ENCODE measurements at places on chromosomes 11 and 22. TPM values are rescaled to one million over a fixed set of nuclear protein-coding genes. Genes with fewer than 3 reads are reported as not detected.
A peak's percentile ranks its signal among the peaks of the same experiment; 100 is the strongest.

DNA sequence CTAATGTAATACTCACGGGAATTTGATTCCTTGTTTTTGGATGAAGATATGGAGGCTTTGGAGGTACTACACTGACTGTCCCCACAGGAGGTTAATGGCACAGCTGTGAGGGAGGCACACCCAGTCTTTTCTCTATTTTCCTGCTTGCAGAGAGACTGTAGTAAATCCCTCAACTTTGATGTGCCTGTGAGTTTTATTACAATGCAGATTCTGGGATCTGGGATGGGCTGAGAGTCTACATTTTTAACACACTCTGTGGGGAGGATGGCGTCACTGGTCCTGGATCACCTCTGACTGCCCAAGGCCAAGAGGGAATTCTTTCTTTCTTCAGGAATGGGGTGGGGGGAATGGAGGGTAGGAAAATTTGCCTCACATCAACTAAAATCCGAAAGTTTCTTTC lies 80.2 kb upstream of the NTM start:
- H3K27ac ChIP-seq: no peak overlapping the region
- H3K36me3 ChIP-seq: no peaks in the 10 kb centered on the region
- no peaks in the 10 kb centered on the region for H3K4me1 ChIP-seq
- no peaks in the 10 kb centered on the region for H3K27me3 ChIP-seq
- no peak for DNase-seq

GRCh38 chr11:115874843-115875242 lies 370.6 kb upstream of the CADM1 start:
- no peak overlapping the region for H3K4me3 ChIP-seq
- no peaks in the 10 kb centered on the region for H3K27me3 ChIP-seq
- H3K4me1 ChIP-seq: no peaks in the 10 kb centered on the region
- no peaks in the 10 kb centered on the region for H3K36me3 ChIP-seq
- DNase-seq: no peak

DNA sequence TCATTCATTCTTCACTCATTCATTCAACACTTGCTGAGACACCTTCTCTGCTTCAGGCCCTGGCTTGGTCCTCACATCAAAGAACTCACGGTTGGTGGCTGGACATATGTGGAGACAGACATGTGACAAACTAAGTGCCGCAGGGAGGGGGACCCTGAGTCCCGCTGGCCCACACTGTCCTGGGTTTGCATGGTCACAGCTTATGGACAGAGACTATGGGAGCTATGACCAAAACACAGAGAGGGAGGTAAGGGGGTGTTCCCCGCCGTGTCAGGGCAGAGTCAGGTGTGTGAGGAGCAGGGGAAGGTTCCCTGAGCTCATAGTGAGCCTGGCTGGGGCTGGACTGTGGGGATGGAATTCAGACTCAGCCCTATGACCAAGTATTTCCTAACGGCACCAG lies 123.1 kb downstream of the MPPED1 start:
- H3K27me3 ChIP-seq: no peaks in the 10 kb centered on the region
- no peak overlapping the region for H3K27ac ChIP-seq
- no peaks in the 10 kb centered on the region for H3K4me1 ChIP-seq
- H3K4me3 ChIP-seq: no peak overlapping the region

DNA sequence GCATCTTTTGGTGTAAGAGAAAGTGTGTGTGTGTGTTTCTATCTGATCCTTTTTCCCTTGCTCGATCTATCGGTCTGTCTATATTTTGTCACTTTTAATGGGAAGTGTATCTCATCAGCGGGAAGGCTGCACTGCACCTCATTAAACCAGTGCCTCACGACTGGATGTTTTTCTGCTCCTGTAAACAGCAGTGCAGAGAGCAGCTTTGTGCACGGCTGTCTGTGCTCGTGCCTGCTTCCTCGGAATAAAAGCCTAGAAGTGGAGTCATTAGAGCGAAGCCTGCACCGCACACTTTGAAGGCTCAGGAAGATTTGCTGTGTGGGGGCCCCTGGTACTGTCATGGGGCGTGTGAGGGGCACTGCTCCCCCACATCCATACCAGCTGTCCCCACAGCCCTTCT lies 27.0 kb upstream of the PARVG start:
- H3K27me3 ChIP-seq: no peaks in the 10 kb centered on the region
- DNase-seq: no peak
- peaks cover under 1% of the 10 kb centered on the region for H3K4me1 ChIP-seq
- H3K27ac ChIP-seq: no peak overlapping the region

The SLC22A12 gene
- not detected for total RNA-seq

The MSANTD2 gene
- 23.9 TPM for total RNA-seq

- DNase-seq: peak; percentile 8
- H3K36me3 ChIP-seq: peaks cover 66% of the 10 kb centered on the region
- no peaks in the 10 kb centered on the region for H3K27me3 ChIP-seq
- no peaks in the 10 kb centered on the region for H3K4me1 ChIP-seq
- H3K27ac ChIP-seq: no peak overlapping the region
Observed at GRCh38 chr22:47175151-47176025, 412.9 kb downstream of the TBC1D22A start.

The ARVCF gene
- total RNA-seq: 47.5 TPM

DNA sequence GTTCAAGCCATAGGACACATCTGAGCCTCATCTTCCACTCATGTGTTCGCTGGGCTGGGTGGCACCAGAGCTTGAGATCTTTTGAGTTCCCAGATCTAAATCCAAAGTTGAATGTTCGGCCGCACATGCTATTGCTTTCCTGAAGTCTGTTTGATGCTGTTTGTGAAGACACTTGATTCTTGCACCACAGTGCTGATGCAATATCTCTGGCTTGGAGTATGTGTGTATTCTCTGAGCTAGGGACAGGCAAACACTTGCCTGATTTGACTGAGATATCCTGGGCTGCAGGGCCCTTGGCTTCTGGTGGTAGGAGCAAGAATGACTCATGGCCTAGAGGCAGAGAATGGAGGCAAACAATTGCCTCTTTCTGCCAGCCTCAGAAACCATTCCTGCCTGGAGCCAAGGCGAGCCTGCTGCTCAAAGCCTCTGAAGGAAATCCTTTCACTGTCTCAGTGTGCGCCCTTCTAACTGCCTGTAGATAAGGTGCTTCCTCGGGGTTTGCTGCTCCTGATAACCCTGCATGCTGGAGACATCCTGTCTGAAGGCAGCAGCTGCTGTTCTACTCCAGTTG lies 73.0 kb downstream of the CYB5R2 start:
- no peaks in the 10 kb centered on the region for H3K27me3 ChIP-seq
- H3K4me1 ChIP-seq: no peaks in the 10 kb centered on the region
- peak; percentile 28 for DNase-seq
- H3K4me3 ChIP-seq: no peak overlapping the region
- H3K36me3 ChIP-seq: no peaks in the 10 kb centered on the region

GRCh38 chr22:28658448-28658847 lies 21.2 kb downstream of the TTC28 start:
- H3K4me1 ChIP-seq: no peaks in the 10 kb centered on the region
- no peak overlapping the region for H3K4me3 ChIP-seq
- no peak overlapping the region for H3K27ac ChIP-seq

DNA sequence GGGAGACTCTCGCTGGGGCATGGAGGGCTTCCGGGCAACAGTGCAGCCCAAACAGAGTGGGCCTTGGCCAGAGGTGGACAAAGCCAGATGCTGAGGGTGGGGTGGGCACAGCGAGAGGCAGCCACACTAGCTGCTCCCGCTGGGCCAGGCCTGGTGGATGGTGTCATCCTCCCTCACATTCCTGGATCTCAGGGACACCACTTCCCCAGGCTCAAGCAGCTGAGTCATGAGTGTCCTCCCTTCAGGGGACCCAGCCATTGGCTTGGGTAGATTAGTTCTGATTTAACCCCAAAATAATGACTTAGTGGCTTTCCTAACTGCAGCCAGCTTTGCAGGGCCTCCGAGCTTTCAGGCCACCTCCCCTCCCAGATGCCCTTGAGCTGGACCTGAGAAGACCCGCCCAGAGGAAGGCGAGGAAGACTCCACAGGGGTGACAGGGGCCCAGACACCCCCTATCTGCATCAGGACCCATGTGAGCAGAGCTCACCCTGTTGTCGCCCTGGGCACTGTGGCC lies 25.9 kb upstream of the WNT7B start:
- H3K4me3 ChIP-seq: no peak overlapping the region
- no peak for DNase-seq

DNA sequence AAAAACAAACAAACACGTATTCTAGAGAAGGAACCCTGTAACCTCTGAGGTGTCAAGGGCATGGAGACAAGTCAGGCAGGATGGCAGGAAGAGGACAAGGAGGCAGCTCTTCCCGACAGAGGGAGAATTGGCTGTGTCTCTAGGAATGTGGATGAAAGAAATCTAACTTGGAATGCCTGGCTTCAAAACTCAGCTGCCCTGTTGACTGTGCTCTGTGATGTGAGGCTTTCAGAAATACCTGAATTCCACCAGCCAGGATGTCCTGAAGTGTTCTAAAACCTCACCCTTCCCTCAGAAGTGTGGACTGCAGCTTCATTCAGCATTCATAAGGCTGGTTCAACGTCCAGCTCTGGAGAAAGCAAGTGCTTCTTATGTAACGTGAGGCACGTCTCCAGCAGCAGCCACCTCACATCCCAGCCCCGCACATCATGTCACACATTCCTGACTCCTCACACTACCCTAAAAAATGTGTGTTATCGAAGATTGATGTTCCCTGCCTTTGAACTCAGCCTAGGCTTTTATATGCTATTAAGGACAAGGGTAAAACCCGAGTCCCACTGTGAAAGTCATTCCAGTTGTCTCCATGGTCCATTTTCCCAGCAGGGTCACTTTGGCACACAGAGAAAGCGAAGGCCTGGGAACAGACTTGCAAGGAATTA lies 398.9 kb downstream of the ETS1 start:
- H3K4me1 ChIP-seq: no peaks in the 10 kb centered on the region
- no peak overlapping the region for H3K4me3 ChIP-seq
- H3K27me3 ChIP-seq: no peaks in the 10 kb centered on the region
- no peak overlapping the region for H3K27ac ChIP-seq
- no peak for DNase-seq

The OR51A4 gene
- not detected for total RNA-seq

The CD3E gene
- total RNA-seq: 3.6 TPM

The NRXN2 gene
- total RNA-seq: 1.7 TPM

- H3K4me3 ChIP-seq: no peak overlapping the region
- H3K27ac ChIP-seq: no peak overlapping the region
- no peak for DNase-seq
- peaks cover 7% of the 10 kb centered on the region for H3K4me1 ChIP-seq
Observed at GRCh38 chr11:63641727-63642126, 27.5 kb upstream of the PLAAT3 start.

- no peak overlapping the region for H3K4me3 ChIP-seq
- no peaks in the 10 kb centered on the region for H3K36me3 ChIP-seq
- no peaks in the 10 kb centered on the region for H3K27me3 ChIP-seq
- H3K27ac ChIP-seq: no peak overlapping the region
- no peak for DNase-seq
- H3K4me1 ChIP-seq: no peaks in the 10 kb centered on the region
Observed at GRCh38 chr11:112734207-112734606, 227.0 kb upstream of the NCAM1 start.

- no peak for DNase-seq
- H3K27ac ChIP-seq: no peak overlapping the region
Observed at GRCh38 chr11:70243912-70244652, 26.4 kb upstream of the PPFIA1 start.

The DYNC2H1 gene
- total RNA-seq: 38.1 TPM

The OR10G8 gene
- total RNA-seq: not detected

The ESAM gene
- total RNA-seq: 45.9 TPM

GRCh38 chr22:35425546-35425945 lies 25.6 kb downstream of the MCM5 start:
- no peaks in the 10 kb centered on the region for H3K27me3 ChIP-seq
- peaks cover 23% of the 10 kb centered on the region for H3K36me3 ChIP-seq
- no peak for DNase-seq

DNA sequence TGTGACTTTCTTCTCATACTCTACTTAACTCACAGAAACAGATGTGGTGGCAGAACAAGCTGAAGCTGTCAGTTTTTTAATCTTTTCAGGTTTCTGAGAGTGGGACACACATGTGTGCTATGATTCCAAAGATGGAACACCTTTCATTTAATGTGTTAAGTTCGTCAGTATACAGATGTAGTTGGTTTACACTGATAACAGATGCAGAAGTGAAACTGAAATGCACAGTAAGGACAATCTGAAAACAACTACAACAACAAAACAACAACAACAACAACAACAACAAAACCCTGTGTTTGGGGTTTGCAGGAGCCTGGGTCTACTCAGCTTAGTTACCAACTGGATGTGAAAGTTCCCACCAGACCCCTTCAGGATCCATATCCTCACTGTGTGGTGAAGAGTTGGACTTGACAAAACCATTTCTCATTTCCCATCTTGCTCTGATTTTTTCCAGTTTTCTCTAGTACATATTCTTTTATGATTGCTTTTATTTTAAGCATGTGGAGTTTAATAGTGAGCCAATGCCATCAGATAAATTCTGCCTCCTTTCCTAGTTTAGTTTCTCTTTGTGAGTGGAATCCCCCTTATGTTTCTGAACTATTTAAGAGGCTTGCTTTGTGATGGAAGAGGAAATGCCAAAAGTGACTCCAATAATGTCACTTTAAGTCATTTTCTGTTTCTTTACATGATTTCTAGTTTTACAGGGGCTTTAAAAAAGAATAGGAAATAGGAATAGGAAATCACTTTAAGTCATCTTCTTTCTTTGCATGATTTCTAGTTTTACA lies 47.8 kb downstream of the ARHGAP42 start:
- H3K4me1 ChIP-seq: no peaks in the 10 kb centered on the region
- H3K36me3 ChIP-seq: no peaks in the 10 kb centered on the region
- no peak overlapping the region for H3K4me3 ChIP-seq
- no peak for DNase-seq
- no peaks in the 10 kb centered on the region for H3K27me3 ChIP-seq

DNA sequence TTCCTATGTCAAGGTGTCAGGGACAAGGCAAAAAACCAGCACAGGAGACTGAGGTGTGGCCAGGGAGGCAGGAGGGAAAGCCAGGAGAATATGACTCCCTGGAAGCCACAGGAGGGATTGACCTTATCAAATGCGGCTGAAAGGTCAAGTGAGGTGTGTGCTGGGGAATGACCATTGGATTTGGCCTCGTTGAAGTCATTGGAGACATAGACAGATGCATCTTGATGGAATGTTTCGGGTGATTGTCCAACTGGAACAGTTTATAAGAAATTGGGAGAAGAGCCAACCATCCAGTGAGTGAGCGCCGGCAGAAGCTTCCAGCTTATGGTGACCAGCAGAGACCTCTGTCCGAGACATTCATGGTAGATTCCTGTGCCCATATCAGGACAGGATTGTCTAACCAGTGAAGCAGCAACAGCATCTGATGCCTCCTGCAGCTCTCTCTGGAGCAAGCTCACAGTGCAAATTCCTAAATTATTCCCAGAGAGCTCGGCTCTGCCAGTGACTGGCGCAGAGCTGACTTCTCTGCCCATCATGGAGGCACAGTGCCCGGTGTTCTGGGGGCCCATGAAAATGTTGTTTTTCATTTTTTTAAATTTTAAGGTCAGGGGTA lies 95.4 kb downstream of the MYO18B start:
- no peaks in the 10 kb centered on the region for H3K4me1 ChIP-seq
- H3K4me3 ChIP-seq: no peak overlapping the region
- H3K36me3 ChIP-seq: no peaks in the 10 kb centered on the region
- H3K27me3 ChIP-seq: no peaks in the 10 kb centered on the region
- H3K27ac ChIP-seq: no peak overlapping the region

DNA sequence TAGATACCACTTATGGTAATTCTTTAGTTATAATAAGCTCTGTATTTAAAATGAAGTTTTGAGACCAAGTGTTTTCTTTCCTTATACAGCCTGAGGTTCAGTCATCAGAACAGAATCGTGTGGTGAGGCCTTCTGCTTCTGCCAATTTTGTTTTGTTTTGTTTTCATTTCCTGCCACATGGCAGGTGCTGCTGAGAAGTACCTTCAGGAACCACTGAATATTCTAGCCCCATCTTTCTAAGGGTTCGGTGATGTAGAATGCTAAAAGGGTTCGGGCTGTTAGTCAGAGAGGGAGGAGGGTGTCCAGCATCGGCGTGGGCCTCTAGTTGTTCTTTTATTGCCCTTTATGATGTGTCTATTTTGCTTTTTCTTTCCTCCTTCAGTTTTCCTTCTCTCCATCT lies 25.8 kb downstream of the TNRC6B start:
- no peak for DNase-seq
- H3K27me3 ChIP-seq: no peaks in the 10 kb centered on the region
- H3K4me3 ChIP-seq: no peak overlapping the region
- H3K27ac ChIP-seq: no peak overlapping the region
- peaks cover 20% of the 10 kb centered on the region for H3K4me1 ChIP-seq
